Hippocampal formation (tissue), 2 donors: ENCODE measurements at places on chromosomes 6 and 20.

DNA sequence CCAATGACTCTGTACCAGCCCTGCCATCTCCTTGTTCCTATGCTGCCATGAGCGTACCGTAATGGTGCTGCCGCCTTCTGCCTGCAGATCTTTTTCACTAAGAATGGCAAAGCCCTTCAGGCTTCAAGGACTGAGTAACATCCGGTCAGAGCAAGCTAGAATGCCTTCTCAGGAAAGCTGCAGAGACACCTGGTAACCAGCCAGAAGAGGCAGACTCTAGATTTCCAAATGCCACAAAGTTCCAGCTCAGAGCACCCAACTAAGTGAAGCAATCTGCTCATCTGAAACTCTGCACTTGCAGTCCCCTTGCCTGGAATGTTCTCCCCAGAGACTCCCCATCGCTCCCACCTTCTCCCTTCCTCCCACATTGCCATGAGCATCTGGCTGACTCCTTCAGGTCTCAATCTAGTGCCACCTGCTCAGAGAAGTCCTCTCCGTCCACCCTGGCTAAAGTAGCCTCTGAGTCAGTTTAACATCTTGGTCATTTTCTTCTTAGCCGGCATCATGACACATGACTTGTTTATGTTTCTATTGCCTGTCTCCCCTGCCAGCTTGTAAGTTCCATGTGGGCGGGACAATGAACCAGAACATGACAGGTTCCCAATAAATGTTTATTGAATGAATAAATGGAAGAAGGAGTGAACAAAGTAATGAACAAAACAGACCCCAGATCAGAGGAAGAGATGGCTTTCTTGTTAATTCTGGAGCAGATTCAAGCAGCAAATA lies 6.9 kb upstream of the OCSTAMP start:
- no peak for DNase-seq

GRCh38 chr6:89736893-89737292 lies 82.7 kb downstream of the MDN1 start:
- no peak for DNase-seq

GRCh38 chr6:57224769-57225515 lies 2.8 kb upstream of the RAB23 start:
- no peak for DNase-seq

- no peak for DNase-seq
These were observed 42.5 kb upstream of the THBS2 start for GRCh38 chr6:169296170-169296569.

- no peak for DNase-seq
These were observed 77.5 kb upstream of the CD83 start for GRCh38 chr6:14040042-14040441.

GRCh38 chr6:159311618-159312017 lies 142.4 kb downstream of the FNDC1 start:
- no peak for DNase-seq

DNA sequence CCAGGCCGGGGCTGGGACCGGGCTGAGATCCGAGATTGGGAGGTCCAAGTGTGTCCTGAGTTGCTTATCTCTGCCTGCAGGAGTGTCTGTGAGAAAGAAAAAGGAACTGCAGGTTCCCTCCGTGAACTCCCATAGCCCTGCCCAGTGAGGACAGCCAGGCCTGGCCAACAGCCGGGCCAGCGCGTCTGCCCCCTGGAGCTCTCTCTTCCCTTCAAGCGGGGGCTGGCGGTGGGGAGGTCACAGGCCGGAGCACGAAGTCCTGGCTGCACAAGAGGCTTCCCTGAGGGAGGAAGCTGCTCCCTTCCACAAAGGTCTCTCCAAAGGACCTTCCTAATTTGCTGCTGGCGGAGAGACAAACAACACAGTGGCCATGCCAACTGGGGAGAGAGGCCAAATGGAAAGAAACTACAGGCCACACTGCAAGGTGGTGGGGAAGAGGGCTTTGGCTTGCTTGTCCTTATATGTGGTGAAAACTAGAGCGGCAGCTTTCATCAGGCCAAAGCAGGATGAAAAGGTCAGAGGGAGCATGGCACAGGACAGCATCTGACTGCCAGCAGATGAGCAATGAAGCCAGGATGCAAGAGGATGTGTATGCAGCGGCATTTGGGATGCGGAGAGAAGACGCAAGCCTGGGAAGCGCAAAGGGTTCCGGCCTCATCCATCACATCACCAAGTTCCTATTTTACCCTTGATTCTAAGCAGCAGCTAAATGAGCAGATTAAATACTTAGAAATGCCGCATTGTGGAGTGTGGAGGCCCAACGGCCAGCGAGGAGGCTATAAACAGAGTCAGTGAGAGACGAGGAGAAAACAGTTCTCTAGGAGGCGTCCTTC lies 260.0 kb downstream of the ERMARD start:
- peak; percentile 7 for DNase-seq

- DNase-seq = no peak
These were observed 2.9 kb downstream of the BIRC7 start for GRCh38 chr20:63238514-63239125.

- DNase-seq = no peak
These were observed 59.8 kb upstream of the SYNJ2 start for GRCh38 chr6:157921685-157922367.

DNA sequence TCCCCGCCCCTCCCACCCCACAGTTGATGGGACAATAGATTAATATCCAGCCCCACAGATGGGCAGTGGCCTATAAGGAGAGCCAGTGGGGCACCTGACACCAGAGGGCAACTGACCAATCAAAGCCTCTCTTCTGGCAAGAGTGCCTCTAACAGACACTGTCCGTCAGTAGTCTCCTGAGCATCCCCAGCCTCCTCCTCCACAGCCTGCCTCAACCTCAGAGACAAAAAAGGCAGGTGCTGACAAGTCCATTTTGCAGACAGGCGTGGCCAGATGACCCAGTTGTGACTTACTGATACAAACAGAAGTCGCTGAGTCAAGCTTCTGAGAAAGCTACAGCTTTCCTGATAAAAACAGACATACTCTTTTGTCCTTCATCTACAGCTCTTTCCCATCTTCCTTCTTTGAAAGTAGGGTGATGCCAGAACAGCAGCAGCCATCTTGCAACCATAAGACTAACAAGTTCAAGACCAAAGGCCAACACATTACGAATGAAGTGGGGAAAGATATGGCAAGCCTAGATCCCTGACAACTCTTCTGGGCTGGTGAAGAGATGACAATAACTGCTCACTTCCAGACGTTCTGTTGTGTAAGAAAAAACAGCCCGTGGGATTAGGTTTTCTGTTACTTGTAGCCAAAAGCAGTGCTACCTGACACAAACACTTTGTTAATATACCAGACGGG lies 12.3 kb downstream of the PPIL1 start:
- no peak for DNase-seq

DNA sequence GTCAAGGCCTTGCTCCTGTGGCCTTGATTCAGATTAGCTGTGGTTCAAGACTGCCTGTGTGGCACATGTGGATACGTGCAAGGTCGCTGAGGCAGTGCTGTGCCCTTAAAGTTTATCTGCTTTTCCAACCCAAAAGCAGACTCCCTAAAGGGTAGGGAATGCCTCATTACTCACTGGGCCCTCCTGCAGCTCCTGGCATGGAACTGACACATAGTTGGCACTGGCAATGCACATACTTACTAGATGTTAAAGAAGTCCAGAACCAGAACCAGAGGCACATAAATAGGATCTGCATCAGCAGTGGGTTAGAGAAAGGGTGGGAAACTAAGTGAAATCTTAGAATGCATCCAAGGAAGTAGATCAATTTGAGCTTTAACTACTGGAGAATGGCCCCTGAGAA lies 90.6 kb upstream of the MLN start:
- DNase-seq = no peak

- no peak for DNase-seq
These were observed 54.8 kb upstream of the BCLAF1 start for GRCh38 chr6:136344420-136344819.

GRCh38 chr6:30752157-30752927 lies 8.0 kb upstream of the IER3 start:
- peak; percentile 26 for DNase-seq

DNA sequence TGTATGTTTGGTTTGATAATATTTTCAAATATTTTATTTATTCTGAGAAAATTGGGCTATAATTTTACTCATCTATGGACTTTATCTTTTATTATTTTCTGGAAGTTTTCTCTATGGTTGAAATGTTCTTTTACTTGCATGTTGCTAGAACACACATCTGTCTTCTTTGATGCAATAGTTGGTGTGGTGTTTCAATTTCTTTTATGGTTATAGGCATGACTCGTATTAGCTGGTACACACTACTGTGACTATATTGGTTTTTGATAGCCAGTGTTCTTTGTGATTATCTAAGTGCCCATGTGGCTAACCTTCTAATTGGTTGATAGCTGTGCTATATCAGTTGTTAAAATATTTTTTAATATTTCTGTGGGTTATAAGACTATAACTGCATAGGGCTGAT lies 1343.3 kb upstream of the GJE1 start:
- no peak for DNase-seq

DNA sequence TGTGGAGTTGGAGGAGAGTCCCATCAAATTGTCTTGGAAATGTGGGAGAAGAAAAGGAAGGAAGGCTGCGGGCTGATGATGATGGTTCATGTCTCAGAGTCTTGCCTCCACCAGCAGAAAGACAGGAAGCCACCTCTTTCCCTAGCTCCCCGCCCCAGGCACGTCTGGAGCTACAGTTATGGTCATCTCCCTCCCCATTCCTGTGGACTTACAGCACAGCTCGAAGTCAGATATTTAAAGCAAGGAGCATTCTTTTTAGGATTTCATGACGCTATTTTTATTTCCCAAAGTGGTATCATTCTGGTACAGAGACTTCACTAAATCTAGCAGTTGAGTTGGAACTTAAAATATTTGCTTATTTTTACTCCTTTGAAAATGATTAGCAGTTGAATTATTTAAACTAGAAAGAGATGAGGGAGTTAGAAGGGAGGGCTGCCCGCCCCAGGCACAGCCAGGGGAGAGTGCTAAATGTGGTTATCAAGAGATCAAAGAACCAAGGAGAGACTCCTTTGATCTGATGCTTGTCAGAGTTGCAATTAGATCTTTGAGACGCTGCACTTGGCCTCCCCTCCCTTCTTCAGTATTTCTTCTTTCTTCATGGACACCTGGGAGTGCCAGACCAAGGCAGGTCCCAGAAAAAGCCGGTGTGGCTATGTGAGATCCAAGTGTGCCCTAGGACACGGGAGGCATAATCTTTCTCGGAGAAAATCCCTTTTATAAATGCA lies 199.9 kb upstream of the SOX4 start:
- no peak for DNase-seq
